ENCODE measurements at places on chromosomes 11 and 22.

- no peak for DNase-seq
These were observed 5.3 kb upstream of the PSMC3 start for GRCh38 chr11:47431356-47432083.

- no peak for DNase-seq
These were observed 16.3 kb upstream of the SUSD2 start for GRCh38 chr22:24164940-24165339.

GRCh38 chr11:119589001-119589400 is 140.0 kb downstream of the NECTIN1 start:
- no peak for DNase-seq

- DNase-seq = no peak
These were observed 413.2 kb downstream of the MIAT start for GRCh38 chr22:27070594-27070993.

DNA sequence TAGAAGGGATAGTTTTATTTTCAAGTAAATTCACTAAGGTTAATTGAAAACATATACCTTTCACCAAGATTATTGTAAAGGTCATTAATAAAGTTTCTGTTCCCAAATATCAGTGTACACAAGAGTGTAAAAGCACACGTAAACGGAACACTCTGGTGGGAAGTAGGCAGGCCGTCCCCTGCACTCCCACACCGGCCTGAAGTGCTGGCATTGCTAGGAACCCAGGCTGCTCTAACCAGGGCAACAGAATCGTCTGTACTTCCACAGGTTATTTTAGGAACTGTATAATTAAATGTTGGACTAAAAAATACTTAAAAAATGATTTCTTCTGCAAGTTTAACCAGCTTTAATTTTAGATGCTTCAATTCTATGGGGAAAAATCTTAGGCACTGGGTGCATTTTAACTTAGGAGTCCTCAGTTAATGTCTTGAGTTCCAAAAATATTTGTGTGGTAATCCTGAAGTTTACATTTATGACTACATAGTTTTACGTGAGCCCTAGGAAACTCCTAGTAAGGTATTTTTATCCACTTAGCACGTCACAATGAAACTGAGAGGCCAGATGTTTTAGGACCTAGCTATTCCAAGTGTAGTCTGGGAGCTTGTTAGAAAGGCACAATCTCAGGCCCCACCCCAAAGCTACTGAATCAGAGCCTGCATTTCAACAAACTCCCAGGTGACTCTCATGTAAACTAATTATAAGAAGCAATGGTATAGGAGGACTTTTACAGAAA is 31.2 kb downstream of the KMT5B start:
- no peak for DNase-seq

DNA sequence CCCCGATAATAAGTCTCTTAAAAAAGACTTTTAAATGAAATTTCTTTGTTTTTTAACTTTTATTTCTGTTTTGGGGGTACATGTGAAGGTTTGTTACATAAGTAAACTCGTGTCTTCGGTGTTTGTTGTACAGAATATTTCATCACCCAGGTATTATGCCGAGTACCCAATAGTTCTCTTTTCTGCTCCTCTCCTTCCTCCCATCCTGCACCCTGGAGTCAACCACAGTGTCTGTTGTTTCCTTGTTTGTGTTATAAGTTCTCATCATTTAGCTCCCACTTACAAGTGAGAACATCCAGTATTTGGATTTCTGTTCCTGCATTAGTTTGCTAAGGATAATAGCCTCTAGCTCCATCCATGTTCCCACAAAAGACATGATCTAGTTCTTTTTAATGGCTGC is 1.6 kb upstream of the GSTP1 start:
- no peak for DNase-seq

Data from RWPE2 (cell line).